ENCODE measurements at places on chromosomes 2 and 18.
A peak's percentile ranks its signal among the peaks of the same experiment; 100 is the strongest.

DNA sequence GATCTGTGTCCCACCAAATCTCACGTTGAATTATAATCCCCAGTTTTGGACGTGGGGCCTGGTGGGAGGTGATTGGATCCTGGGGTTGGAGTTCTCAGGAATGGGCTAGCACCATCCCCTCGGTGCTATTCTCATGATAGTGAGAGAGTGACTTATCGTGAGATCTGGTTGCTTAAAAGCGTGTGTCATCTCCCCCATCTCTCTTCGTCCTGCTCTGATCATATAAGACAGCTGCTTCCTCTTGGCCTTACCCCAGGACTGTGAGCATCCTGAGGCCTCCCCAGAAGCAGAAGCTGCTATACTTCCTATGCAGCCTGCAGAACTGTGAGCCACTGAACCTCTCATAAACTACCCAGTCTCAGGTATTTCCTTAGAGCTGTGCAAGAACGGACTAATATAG, 163.7 kb upstream of the NDUFV2 start:
- no peak for DNase-seq

- DNase-seq, result no peak
Measured at GRCh38 chr2:221134718-221135117, 437.4 kb downstream of the EPHA4 start.

DNA sequence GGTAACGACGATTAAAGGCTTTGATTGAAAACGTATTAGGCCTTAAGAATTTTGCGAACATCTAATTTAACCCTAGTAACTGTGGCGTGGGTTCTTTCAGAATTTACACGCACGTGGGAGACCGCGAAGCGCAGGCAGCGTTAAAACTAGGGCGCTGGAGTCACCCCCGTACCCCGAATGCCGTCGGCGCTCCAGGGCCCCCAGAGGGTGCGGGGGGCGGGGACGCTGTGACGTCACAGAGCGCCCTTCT, 673 bp upstream of the SMCHD1 start:
- peak; percentile 76 for DNase-seq

- DNase-seq, result no peak
Measured at GRCh38 chr2:239825705-239825979, 199.5 kb downstream of the NDUFA10 start.

- DNase-seq, result no peak
Measured at GRCh38 chr2:173574324-173575112, 219.8 kb downstream of the CDCA7 start.

DNA sequence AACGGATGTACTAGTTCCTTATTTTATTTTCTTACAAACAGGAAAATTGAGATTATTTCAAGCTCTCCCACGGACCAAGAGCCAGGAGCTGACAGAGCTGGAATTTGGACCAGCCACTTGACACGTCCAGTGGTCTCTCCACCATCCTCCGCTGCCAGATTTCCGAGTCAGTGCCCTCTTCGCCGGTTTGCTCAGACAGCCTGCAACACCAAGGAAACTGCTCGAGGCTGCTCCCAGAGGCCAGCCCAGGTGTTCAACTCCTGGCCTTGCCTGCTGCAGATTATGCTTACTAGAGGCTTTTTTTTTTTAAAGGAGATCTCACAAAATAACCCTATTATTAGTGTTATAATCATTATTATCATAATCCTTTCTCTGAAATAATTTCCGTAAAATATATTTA, 779.8 kb downstream of the RNF144A start:
- DNase-seq, result no peak

- no peak for DNase-seq
Measured at GRCh38 chr18:48719974-48720654, 181.3 kb downstream of the CTIF start.

GRCh38 chr18:55396979-55397378, 191.0 kb downstream of the TCF4 start:
- DNase-seq, result no peak

DNA sequence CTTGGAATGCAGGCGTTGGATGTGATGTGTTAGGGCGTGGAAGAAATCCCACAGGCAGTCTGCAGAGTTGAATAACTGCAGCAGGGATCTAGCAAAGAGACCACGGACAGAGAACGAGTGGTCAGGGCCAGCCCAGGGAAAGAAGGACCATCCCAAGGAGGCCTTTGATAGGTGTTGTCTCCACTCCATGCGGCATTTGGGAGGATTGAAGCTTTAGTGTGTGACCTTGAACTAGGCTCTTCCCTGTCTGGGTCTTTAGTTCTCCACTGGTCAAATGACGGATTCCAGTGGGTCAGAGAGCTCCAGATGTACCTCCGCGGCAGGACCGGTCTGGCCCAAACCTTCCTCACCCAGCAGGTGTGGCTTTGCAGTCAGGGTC, 18.4 kb downstream of the GREB1 start:
- no peak for DNase-seq

GRCh38 chr2:133574620-133575019, 6.4 kb upstream of the NCKAP5 start:
- DNase-seq, result no peak

DNA sequence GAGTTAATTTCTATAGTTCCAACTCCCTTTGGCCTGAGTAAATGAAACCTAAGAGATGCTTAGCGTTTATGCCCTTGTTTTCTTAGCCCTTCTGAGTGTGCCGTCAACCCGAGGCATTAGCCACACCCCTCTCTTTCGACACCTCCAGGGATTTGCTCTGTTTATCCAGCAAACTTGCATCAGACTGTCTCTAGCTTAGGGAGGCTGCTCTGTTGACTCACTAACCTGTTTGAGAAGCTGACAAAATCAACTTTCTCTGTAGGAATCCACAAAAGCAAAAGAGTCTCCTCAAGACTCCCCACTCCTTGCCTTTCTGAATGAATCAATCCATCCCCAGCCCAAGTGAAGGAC, 317.6 kb downstream of the TNS1 start:
- DNase-seq, result no peak

- no peak for DNase-seq
Measured at GRCh38 chr2:1748176-1748740, 3.9 kb upstream of the PXDN start.

DNA sequence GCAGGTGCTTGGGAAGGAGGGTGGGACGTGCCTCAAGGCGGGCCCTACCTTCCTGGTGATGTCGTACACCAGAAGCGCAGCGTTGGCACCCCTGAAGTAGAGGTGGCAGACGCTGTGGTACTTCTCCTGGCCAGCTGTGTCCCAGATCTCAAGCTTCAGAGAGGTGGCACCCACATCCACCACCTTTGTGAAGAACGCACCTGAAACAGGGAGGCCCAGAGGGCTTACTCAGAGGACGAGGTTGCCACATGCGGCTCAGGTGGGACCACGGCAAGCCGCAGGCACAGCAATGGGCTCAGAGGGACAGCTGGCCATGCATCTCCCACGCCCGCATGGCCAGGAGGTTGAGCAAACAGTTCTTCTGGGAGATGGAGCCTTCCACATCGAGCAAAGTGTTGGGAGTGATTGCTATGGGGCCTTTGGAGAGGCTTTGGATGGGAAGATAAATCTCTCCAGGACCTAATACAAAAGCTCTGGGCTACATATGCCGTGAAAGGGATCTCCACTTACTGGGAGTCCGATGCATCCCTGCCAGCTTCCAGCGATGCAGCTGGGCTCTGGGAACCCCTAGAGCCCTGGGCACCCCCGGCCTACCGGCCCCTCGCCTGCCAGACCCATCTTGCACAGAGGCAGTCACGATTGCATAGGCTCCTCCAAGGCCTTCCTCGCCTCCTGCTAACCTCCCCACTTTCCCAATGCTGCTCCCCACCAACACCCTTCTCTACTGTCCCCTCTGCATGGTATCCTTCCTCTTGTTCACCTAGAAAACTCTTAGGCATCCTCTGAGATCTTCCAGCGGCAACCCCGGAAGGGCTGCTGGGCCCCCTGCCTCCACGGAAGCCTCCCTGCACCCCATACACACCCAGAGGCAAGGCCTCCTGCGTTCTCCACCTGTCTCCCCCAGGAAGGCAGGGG, 11.8 kb downstream of the PRLH start:
- no peak for DNase-seq

- no peak for DNase-seq
Measured at GRCh38 chr2:67130531-67131256, 266.4 kb upstream of the ETAA1 start.

DNA sequence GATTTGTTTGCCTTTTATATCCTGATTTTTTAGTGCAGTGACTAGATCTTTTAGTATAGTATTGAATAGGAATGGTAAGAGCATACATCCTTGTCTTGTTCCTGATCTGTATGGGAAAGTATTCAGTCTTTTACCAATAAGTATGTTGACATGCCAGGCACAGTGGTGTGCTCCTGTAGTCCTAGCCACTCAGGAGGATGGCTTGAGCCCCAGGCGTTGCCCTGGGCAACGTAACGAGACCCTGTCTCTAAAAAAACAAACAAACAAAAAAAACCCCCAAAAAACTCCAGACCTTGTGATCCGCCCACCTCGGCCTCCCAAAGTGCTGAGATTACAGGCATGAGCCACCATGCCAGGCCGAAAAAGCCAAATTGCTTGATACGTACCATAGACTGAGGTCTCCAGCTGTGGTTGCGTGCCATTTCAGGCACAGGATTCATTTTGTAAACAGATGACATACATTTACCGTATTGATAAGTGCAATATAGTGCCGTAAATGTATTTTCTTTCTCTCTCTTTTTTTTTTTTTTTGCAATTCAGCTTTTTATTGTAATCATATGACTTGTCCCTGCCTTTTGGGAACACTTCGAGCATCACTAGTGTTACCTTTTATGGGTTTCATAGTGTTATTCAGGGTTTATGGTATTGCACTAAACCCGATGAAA, 18.5 kb downstream of the BIRC6 start:
- no peak for DNase-seq

- DNase-seq, result peak; percentile 30
Measured at GRCh38 chr2:26922405-26923188, 47.8 kb upstream of the MAPRE3 start.

DNA sequence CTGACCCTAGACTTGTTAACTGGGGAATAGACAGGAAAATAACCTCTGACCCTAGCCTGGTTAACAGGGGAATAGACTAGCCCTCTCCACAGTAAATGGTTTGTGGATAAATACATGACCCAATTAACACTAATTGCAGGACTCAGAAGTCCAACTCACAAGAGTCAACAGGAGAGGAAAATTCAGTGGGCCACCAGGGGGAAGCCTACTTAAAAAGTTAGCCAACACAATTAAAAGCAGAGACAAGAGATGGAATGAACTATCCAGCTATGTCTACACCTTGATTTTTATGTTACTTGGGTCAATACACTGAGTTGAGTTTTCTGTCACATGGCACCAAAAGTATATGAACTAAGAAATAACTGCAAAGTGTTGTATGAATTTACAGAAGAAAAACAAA, 158.8 kb upstream of the SLC39A10 start:
- peak; percentile 3 for DNase-seq

GRCh38 chr2:106080959-106081358, 113.1 kb downstream of the UXS1 start:
- no peak for DNase-seq

- DNase-seq, result no peak
Measured at GRCh38 chr2:188811522-188811921, 162.7 kb upstream of the COL3A1 start.

DNA sequence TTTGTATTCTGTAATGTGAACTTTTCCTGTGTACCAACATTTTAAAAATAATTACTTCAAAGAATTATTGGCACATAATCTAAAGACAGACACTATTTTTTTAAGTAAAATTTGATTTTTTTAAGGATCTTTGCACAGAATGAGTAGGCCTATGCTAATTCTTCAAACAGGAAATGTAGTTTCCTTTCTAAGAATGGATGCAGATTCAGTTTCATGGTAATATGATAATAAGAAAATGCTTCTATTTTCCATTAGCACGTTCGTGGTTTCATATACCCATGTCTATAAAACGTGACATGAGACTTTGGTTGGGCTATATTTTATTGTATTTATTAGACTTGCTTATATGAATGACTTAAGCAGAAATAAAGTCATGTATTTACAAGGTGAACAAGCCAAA, 191.8 kb upstream of the RBBP8 start:
- DNase-seq, result no peak

- no peak for DNase-seq
Measured at GRCh38 chr2:5720426-5720825, 28.2 kb downstream of the SOX11 start.

DNA sequence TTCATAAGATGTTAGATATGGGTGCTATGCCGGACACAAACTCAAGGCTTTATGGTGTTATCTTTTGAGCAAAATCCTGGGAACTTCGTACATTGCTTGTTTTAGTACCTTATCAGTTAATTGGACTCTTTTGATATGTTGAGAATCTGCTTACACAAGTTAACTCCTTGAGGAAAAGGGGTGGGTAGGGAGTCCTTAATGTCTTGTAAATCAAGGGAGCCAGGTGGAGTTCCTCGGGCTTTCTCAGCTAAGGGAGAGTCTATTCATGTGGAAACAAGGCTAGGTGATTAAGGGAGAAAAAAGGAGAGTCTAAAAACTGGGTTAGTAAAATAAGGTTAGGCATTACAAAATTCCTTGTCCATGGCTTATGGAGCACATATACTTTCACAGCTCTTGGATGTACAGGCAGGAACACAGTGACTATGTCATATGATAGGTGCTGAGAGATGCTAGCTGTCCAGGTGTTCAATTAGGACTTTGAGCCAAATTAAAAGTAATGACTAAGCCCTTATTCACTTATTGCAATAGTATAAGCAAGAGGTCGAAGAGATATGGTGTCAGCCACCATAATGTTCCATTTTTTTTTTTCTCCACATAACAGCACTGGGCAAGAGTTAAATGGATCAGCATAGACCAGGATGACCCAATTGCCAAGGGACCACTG, 59.5 kb upstream of the DYNAP start:
- DNase-seq, result no peak

- DNase-seq, result no peak
Measured at GRCh38 chr2:53170466-53170865, 597.1 kb upstream of the CHAC2 start.

- DNase-seq, result no peak
Measured at GRCh38 chr18:3624935-3625741, 175.2 kb downstream of the TGIF1 start.

- no peak for DNase-seq
Measured at GRCh38 chr2:234596696-234597575, 100.1 kb upstream of the ARL4C start.

GRCh38 chr2:240198226-240198625, 57.8 kb upstream of the OTOS start:
- no peak for DNase-seq

- DNase-seq, result no peak
Measured at GRCh38 chr2:143357966-143358365, 228.7 kb downstream of the ARHGAP15 start.

DNA sequence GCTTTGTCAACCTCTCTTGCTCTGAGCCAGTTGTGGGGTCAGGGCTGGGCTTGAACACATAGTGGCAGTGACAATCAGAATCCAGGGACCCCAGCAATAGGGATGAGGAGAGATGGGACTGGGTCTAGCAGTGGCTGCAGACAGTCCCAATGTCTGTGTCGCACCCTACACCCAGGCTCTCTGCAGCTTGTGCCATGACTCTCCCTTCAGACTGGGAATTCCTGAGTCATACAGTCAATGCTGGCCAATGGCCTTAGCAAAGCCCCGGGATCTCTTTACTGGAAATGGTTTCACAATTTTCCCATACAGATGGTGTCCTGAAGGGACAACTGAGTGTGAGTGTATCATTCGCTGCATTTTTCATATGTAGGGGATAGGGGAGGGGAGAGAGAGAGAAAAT, 74.2 kb upstream of the CELF4 start:
- no peak for DNase-seq

Data from stimulated activated naive CD4-positive, alpha-beta T cell (primary cell).